Mucosa of gallbladder (tissue), 1 donor: ENCODE measurements at places on chromosomes 16 and 17. TPM values are rescaled to one million over a fixed set of nuclear protein-coding genes. Genes with fewer than 3 reads are reported as not detected.

The RAMP2 gene
- total RNA-seq, result 22.7 TPM

The NPIPA3 gene
- 2.3 TPM for total RNA-seq

The FN3K gene
- total RNA-seq, result 46.8 TPM

The C1QTNF8 gene
- not detected for total RNA-seq

The CACNG3 gene
- not detected for total RNA-seq

The SLC16A11 gene
- 4.5 TPM for total RNA-seq

The STAT5A gene
- total RNA-seq, result 30.8 TPM
